ENCODE measurements at places on chromosomes 2 and 18.
A peak's percentile ranks its signal among the peaks of the same experiment; 100 is the strongest.

DNA sequence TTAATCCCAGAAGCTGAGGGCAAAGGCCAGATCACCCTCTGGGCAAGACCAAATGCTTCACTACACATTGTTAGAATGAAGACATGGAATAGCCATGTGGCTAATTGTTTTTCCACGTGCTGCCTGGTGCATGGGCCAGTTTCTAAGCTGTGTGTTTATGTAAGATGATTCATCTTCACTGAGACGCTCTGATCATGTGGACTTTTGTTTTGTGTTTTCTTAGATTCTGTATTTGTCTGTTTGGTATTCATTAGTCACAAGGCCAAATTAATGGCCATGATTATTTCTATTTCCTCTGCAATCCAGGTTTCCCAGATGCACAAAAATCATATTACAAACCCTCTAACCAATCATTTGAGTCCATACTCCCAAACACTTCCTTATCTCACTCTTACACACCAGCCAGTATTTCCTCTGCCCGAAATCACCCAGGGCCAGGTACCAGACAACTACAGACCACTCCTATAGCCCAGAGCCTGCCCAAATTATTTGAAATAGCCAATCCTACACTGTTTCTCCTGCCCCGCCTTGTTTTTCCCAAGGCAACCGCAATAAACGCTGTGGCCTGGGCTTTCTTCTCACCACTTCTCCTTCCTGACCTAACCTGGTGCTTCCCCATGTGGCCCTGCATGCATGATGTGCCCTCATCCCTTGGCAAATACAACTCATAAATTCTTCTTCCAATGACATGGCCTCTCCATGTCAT, 94.2 kb upstream of the SP3 start:
- peak; percentile 88 for DNase-seq

DNA sequence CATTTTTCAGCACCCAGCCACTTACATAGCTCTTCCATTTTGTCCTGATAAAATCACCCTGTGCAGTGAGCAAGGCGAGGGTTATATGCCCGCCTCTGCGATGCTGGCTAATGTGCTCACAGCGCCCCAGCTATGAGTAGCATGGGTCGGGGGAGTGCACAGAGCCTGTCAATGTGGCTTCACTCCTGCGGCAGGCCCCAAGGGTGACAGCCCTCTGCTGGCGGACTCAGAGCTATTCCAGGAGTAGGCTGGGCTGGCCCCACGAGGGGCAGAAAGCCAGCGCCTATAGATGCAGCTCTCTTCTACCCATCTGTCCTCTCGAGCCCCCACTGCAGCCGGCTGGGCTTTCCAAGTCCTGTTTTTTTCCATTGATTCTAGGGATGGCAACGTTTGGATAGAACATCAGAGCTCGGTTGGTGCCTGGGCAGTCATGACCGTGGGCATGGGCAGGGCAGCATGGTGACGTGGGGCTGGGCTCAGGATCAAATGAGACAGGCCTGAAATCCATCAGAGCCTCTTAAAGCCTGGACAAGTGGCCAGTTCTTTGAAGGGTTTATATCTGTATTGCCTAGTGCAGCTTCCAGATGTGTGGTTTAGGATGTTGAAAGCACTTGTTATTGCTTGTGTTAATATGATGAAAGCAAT, 134.7 kb downstream of the MCFD2 start:
- peak; percentile 82 for DNase-seq

- no peak for DNase-seq
Measured at GRCh38 chr18:42730272-42730671, 385.2 kb downstream of the RIT2 start.

DNA sequence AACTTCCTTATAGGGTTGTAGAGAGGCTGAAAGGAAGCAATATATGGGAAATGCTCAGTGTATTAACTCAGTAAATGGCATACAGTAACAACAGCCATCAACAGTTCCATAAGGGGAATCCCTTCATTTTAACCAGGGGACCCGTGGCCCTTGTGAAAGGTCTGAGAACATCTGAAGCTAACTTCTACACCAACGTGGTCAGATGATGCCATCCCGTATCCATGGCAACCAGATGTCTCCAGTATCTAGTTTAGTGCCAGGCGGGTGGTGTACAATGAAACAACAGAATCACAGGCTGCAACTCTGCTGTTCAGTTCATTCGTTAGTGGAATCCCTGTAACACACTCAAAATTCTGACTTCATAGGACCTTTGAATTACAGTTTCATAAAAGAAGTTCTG, 162.3 kb downstream of the TGIF1 start:
- DNase-seq: no peak

DNA sequence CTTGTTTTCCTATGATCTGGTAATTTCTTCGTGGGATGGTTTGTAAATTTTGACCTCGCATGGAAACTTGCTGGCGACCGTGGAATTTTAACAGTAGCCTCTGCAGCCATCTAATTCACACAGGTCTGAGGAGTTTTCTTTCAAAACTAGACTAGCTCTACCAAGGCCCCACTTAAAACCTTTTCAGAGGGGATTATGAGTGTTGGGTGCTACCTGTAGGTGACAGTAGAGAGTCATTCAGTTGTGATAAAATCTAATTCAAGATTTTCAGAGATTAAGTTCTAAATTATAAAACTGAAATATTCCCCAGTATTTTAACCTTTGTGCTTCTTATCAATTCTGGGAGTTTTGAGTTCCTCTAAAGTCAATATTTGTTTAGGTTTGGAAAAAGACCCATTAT, 31.0 kb downstream of the THSD7B start:
- DNase-seq: no peak

DNA sequence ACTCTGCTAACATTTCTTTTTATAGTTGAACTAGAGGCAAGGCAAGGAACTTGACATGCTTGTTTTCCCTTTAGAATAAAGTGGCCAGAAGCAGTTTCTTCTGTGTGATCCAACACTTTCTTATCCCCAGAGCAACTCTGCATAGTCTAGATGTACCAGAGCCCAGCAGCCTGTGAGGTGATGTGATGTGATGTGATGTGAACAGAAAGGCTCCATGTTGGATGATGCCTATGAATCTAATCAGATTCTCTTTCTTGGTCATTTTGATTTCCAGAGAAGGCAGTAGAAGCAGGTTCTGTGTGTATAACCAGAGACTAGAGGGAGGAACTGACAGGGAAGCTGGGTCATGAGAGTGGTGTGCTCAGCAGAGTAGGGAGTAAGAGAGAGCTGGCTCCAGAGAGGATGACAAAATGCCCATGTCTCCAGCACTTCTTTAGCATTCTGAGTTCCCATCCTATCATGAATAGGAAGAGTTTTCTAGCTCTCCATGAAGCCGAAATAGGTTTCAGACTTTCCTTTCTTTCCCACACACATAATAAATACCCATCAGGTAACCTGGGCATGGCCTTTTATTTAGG, 31.0 kb upstream of the PTH2R start:
- DNase-seq: no peak

DNA sequence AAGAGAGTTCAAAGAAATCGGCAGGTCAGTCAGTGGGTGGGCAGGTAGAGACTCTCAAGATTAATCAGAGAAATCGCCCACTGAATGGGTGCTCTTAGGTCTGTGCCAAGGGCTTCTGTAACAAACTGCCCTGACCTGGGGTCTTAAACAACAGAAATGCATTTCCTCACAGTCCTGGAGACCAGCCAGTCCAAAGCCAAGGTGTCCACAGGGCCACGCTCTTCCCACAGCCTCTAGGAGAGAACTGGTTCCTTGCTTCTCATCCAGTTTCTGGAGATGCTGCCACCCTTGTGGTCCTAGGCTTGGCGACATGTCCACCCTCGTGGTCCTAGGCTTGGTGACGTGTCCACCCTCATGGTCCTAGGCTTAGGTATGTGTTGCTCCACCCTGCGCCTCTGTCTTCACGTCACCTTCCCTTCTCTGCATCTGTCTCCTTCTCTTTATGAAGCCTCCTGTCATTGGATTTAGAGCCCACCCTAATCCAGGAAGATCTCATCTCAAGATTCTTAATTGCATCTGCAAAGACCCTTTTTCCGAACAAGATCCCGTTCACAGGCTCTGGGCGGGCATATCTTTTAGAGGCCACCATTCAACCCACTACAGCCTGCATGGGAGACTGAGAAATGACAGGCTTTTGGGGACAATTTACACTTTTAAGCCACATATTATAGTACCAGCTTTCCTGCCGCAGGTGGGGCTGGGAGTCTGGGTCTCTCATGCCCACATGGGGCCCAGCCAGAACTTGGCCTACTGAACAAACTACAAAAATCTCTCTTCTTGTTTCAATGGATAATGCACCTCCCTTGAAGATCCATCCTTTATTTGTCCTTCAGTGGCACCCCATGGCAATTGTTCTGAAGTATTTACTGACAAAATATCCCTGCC, 161.3 kb downstream of the ASB1 start:
- DNase-seq: no peak

DNA sequence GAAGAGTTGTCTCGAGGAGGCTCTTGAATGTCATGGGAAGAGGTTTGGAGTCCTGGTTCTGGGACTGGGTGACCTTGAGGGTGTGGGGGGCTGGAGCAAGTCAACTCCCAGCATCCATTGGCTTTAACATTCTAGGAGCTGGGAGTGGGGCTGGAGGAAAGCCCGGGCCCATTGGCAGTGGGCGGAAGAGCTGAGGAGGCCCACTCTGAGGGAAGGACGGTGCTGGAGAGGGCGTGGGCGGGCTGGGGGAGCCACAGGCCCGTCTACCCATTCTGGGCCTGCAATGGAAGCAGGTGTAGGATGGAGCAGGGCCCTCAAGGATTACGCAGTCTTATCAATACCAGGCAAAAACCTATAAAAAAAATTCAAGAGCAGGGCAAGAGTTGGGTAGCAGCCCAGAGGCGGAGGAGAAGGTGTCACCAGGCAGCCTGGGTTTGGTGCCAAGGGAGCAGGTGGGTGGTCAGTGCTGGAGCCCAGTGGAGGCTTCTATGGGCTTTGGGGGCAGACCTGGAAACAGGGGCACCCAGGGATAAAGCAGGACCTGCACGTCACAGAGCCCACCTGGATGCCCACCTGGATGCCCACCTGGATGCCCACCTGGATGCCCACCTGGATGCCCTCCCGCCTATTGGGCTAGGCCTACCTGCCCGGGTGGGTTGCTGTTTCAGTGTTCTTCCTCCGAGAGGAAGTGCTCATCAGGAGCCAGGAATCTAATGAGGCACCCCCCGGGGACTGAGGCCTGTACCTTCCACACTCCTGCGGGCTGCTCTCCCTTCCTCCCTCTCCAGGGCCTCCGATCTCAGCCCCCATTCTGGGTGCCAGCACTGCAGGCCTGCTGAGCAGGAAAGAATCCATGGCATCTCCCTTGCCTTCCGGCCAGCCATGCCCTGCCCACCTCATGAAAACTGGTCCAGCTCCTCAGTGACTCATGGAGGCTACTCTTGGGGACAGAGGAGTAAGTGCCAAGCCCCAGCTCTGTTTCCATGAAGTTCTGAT, 71.3 kb downstream of the CTIF start:
- peak; percentile 42 for DNase-seq

DNA sequence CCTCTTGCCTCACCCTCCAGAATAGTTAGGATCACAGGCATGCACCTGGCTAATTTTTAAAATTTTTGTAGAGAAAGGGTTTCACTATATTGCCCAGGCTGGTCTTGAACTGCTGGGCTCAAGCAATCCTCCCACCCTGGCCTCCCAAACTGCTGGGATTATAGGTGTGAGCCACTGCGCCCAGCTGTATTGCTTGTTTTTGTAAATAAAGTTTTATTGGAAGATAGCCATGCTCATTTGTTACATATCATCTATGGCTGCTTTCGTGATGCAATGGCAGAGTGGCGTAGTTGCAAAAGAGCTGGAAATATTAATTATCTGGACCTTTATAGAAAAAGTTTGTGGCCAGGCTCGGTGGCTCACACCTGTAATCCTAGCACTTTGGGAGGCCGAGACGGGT, 109.4 kb upstream of the SPRED2 start:
- no peak for DNase-seq

DNA sequence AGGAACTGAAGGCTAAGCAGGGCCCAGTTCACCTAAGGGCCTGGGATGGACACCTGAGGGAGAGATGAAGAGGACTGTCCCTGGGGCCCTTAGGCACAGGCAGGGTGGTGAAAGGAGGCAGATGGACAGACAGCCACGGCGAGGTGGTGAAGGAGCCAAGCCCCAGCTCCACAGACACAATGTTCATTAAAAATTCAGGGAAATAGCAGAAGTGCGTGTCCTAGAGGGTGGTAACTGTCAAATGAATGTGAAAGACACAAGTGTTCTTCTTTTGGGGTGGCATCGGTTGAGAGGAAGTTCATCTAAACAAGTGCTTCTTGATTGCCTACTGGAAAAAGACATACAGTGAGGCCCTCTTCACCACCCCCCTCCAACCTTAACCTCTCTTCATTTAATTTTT, 76.2 kb upstream of the SIX2 start:
- DNase-seq: no peak

DNA sequence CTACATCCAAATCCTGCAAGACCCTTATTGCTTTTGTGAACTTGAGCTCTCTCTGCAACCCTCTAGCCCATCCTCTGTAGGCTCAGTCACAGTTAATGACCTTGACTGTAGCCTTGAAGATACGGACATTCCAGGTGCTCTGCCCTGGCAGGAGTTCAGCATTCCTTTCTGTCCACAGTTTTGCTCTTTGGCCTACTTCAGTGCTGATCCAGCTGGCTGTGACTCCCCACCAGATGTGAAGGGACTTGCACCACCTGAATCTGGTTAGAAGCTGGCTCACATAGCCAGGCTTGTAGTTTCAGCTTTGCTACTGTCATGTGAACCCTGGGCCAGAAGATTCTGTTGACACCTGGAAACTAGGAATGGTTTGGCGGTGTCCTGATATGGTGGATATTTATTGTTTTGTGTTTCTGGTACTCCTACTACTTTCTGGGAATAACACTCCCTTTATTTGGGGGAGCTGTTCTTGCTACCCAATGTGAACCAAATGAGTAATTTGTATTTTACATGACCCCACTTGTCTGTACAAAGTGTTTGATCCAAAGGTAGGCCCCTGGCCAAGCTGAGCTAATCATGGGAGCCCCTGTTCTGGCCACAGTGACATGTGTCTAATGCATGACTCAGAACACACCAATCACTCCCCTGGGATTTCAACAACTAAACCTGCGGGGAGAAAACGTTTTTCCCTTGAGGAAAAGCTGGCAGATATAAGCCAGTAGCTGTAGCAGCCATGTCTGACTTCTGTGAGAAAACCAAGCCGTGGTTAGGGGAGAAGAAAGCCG, 73.4 kb downstream of the CDCA7 start:
- peak; percentile 84 for DNase-seq

- no peak for DNase-seq
Measured at GRCh38 chr2:26754972-26755670, 9.0 kb upstream of the SLC35F6 start.

DNA sequence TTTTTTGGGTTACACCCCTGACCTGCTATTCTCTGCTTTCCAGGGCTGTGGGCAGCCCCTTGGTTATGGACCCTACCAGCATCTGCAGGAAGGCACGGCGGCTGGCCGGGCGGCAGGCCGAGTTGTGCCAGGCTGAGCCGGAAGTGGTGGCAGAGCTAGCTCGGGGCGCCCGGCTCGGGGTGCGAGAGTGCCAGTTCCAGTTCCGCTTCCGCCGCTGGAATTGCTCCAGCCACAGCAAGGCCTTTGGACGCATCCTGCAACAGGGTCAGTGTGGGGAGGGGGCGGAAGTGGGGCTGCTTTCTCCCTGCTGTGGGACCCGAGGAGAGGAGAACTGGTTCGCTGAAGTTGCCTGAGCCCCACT, 9.7 kb upstream of the WNT10A start:
- DNase-seq: no peak

GRCh38 chr2:2660789-2661355, 329.8 kb upstream of the MYT1L start:
- DNase-seq: no peak

- no peak for DNase-seq
Measured at GRCh38 chr2:7476371-7476770, 559.2 kb downstream of the RNF144A start.

Measured in fibroblast of lung (primary cell).